ENCODE measurements at places on chromosomes 1 and 21.

- DNase-seq = no peak
Measured at GRCh38 chr1:23159963-23160877, 8.4 kb downstream of the LUZP1 start.

GRCh38 chr1:178048426-178048825 is 45.5 kb upstream of the RASAL2 start:
- no peak for DNase-seq

- no peak for DNase-seq
Measured at GRCh38 chr1:109721042-109721441, 9.0 kb downstream of the GSTM5 start.

DNA sequence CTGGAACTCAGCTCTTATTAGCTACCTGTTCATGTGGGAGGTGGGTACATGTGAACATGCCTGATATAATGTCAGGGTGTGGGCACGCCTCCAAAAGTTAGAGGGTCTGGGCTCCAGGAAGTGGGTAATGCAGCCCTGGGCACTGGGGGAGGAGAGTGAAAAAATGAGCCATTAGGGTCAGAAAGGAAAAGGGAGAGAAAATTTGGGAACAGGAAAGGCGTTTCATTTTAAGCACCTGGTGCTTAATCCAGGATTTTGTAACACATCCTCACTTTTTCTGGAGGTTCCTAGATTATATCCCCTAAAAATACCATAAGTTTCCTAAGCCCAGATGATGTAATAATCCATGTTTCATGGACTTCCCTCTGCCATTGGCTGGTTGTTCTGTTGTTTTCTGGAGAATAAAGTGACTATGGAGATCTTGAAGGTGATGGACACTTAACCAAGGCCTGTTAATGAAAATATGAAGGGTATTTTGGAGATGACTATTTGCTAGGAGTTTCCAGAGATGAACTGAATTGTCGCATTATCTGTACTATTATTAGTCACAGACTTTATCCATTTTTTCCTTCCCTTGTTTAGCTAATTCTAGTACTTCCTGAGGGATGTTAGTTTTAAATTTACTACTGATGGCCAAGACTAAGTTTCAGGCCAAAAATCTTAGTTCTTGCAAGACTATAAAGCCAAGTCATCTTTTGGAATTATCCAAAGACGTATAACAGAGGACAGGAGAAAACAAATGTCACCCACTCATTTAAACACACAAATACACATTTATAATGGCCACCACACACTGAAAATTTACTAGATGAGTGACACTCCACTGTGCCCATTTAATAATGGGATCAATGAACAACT is 24.4 kb upstream of the TARBP1 start:
- DNase-seq = no peak

- no peak for DNase-seq
Measured at GRCh38 chr1:226702318-226702956, 36.6 kb downstream of the ITPKB start.

- no peak for DNase-seq
Measured at GRCh38 chr21:26135520-26135919, 35.0 kb downstream of the APP start.

- DNase-seq = no peak
Measured at GRCh38 chr1:186304982-186305949, 69.8 kb downstream of the TPR start.

DNA sequence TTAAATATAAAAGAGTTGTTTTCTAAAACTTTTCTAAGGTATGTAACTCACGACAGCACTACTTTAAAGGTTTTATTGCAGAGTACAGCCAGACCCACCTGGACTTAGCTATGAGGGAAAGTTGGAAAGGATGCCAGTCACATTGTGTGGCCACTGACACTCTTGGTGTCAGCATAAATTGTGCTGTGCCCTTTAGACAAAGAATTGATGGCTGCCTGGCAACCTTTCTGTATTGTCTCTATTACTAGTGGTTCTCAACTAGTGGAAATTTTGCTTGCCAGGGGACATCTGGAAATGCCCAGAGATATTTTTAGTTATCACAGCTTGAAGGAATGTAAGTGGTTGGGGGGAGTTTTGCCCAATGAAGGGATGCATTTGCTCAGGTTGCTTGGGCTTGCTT is 117.5 kb upstream of the APP start:
- no peak for DNase-seq

DNA sequence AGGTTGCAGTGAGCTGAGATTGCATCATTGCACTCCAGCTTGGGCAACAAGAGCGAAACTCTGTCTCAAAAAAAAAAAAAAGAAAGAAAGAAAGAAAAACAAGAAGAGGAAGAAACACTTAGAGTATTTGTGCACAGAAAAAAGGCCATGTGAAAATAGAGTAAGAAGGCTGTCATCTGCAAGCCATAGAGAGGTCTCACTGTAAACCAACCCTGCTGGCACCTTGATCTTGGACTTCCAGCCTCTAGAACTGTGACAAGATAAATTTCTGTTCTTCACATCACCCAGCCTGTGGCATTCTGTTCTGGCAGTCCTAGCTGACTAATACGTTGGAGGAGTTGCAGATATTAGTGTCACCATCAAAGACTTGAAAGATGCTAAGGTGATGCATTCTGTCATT is 12.1 kb upstream of the ZDHHC18 start:
- no peak for DNase-seq

- DNase-seq = no peak
Measured at GRCh38 chr21:37195059-37195458, 72.1 kb downstream of the VPS26C start.

DNA sequence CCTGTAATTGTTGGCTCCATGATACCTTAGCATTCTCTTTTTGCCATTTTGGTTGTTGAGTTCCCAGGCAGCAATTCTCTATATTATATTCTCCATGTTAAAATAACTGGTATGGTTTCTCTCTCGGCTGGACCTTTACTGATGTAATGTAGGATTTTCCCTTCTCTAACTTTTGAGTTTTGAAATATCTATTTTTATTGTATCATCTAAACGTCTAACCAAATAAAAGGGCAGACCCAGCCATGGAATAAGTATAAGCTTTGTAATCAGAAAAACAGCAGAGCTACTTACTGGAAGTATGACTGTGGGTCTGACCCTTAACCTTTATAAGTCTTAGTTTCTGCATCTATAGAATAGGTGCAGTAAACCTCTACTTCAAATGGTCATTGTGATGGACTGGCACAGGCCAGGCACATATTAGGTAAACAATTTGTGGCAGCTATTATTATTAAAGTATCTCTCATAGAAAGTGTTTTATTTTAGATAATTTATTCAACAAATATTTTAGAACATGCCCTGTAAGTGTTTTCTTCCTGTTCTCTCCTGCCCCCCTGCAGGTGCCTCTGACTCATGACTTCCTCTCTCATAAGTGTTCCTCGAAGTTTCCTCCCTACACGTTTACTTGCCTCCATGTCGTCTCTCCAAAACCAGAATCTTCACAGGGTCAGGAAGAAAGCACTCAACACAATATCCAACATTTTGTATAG is 224.9 kb upstream of the FGGY start:
- DNase-seq = no peak

- no peak for DNase-seq
Measured at GRCh38 chr1:241802863-241803262, 45.1 kb upstream of the EXO1 start.

- DNase-seq = no peak
Measured at GRCh38 chr1:33456502-33456886, 16.0 kb upstream of the ZSCAN20 start.

GRCh38 chr1:100921110-100921706 is 25.3 kb downstream of the SLC30A7 start:
- no peak for DNase-seq

DNA sequence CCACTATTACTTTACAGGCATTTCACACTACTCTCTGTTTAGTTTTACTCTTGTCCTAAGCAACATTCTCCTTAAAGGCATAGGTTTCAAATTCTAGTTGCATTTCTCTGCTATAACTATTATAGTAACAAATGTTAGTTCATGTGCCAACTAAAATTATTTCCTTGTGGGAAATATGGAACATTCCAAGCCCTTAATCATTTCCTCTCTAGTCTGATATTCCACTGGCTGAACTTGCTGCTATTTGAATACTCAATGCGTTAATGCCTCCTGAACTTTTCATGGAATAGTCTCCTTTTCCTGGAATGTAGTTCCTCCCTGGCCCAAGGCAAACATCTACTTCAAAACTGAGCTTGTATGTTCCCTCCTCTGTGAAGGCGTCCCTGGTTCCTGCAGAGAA is 19.3 kb upstream of the TBX19 start:
- no peak for DNase-seq

GRCh38 chr1:201085902-201086735 is 26.1 kb downstream of the CACNA1S start:
- DNase-seq = peak; percentile 15

- DNase-seq = no peak
Measured at GRCh38 chr1:1407636-1408318, 684 bp upstream of the MRPL20 start.

- DNase-seq = no peak
Measured at GRCh38 chr1:1206376-1206965, at the start of gene TNFRSF18. TNFRSF18 (minus strand) TSS chr1:1206592; CDS start chr1:1206571, 21 bp downstream.

- DNase-seq = no peak
Measured at GRCh38 chr1:6448749-6449631, 17.0 kb downstream of the TNFRSF25 start.

GRCh38 chr1:52127181-52128180 is 14.4 kb upstream of the ZFYVE9 start:
- peak; percentile 12 for DNase-seq

GRCh38 chr21:18477043-18477442 is 73.5 kb upstream of the TMPRSS15 start:
- DNase-seq = no peak

DNA sequence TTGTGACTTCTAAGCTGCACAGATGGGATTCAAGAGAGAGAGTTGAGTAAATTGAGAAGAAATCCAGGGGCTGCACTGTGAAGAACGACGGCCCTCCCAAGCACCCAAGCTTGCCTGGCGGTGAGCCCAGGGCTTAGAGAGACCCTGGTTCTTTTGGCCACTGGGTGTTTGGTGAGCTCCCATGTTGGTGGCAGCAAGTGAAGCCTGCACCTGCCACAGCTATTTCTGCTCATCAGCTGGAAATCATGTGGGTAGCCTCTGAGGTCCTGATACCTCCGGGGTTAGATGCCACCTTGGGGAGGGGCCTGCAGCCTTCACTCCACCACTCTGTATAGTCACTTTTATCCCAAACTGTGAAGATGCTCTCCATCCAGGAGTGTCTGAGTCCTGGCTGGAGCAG is 6.2 kb upstream of the BTG2 start:
- no peak for DNase-seq

GRCh38 chr1:234843946-234844345 is 234.0 kb upstream of the IRF2BP2 start:
- DNase-seq = no peak

DNA sequence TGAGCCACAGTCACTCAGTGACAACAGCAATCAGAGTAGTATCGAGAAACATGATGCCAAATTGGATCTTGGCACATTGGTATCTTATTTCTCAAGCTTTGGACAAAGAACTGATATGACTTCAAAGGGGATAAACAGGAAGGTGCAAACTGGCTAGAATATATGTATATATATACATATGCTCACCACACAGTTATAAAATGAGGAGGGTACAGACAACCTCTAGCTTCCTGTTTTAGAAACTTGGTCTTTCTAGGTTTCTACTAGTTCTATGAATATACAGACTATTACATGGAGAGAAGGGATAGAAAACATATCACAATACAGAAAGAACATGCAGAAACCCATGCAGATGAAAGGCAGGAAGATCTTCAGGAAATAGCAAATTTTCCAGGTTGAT is 292.1 kb upstream of the SNX7 start:
- peak; percentile 30 for DNase-seq

DNA sequence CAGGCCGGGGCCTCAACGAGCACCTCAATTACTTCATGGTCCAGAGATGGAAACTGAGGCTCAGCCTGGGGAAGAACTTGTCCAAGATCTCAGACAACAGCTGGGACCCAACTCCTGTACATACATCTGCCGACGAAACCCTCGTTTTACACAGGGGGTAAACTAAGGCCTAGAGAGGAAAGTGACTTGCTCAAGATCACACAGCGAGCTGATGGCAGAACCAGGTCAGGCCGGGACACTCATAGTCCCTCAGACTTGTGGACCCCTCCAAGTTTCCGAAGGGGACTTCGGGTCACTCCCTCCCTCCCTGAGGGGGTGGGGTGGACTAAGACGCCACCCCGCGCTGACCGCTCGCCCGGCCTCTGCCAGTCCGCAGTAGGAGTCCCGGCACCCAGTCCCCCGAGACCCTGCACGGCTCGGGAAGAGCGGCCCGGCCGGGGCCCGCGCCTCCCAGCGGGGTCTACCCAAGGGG is 430 bp downstream of the WASF2 start:
- no peak for DNase-seq

- no peak for DNase-seq
Measured at GRCh38 chr21:31184876-31185275, 146.6 kb upstream of the KRTAP19-8 start.

Measured in bone marrow (tissue), 2 donors.